ENCODE measurements at places on chromosomes 13 and 19. TPM values are rescaled to one million over a fixed set of nuclear protein-coding genes. Genes with fewer than 3 reads are reported as not detected.

Gene RETN
- total RNA-seq: not detected

DNA sequence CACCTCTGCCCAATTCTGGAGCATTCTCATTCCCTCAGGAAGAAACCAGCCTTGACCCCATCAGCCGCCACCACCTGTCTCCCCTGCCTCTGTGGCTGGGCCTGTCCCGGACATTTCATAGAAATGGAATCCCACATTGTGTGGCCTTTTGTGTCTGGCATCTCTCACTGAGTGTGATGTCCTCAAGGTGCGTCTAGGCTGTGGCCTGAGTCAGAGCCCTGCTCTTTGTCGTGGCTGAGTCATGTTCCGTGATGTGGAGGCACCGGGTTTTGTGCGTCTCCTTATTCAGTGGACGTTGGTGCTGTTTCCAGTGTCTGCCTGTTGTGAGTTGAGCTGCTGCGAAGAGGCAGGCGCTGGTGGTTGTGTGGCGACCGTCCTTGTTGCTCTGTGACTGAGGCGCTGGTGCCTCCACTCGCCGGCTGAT, 3.5 kb downstream of the FZR1 start:
- DNase-seq: no peak

Gene LRRC25
- 0.16 TPM for total RNA-seq

Gene SIGLEC5
- not detected for total RNA-seq

DNA sequence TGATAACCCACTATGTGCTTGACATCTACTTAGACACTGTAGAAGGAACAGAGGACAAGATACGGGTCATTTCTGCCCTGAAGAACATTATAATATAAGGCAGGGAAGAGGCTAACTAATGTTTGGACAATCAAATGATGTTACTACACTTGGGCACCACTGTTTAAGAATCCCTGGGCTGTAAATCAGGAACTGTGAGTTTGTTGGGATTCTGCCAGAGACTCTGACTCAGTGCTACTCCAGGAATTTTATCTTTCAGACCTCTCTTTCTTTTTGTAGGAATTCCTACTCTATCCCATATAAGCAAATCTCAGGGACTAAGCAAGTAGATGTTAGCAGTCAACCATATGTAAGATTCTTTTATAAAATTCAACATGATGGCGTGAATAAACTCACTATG, 3.1 kb upstream of the ZNF471 start:
- no peak for DNase-seq

- no peak for DNase-seq
These were observed 3.7 kb downstream of the GATAD2A start for GRCh38 chr19:19409205-19409604.
